Stimulated activated CD4-positive, alpha-beta T cell treated with anti-CD3 and anti-CD28 coated beads, TNF-alpha, amount 100 ng/mL, for 1 hour (primary cell): ENCODE measurements at places on chromosomes 4 and X.

- DNase-seq = no peak
Measured at GRCh38 chr4:38676986-38677385, 13.0 kb downstream of the KLF3 start.

DNA sequence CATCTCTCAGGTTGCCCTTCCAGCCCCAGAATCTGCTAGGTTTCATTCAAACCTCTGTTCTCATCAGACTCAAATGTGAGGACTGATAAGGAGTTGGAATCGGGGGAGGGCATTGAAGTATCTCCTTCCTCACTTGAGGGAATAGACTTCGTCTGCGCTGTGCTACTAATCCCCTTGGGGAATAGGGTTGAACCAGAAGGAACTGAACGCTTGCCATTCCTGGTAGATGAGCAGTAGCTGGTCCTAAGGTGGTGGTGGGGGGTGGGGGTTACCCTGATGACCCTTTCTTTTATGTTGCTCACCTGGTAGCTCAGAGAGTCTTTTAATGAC is 692 bp upstream of the SLC9A7 start:
- no peak for DNase-seq

- DNase-seq = no peak
Measured at GRCh38 chr4:147927377-147928137, 195.7 kb downstream of the ARHGAP10 start.

GRCh38 chr4:107978716-107979451 is 10.8 kb upstream of the HADH start:
- DNase-seq = no peak

- DNase-seq = no peak
Measured at GRCh38 chr4:159281771-159282170, 178.9 kb downstream of the RAPGEF2 start.

DNA sequence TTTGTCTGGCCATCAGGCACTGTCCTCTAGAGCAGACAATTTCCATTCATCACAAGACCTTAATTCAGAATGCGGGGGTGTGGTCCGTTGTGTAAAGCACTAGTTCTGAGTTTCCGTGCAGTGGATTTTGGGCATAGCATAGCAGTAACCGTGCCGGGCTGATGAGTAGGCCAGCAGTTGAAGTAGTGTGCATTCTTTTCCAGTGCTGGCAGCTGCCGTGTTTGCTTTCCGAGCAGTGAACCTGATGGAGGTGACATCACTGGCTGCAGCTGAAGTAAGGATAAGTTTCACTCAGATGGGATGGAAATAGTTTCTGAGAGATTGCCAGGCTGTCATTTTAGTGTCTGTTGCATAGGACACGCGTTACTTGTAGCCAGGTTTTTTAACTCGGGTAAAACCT is 107.0 kb upstream of the STIM2 start:
- no peak for DNase-seq

GRCh38 chrX:48558271-48558670 is 16.0 kb upstream of the RBM3 start:
- no peak for DNase-seq

DNA sequence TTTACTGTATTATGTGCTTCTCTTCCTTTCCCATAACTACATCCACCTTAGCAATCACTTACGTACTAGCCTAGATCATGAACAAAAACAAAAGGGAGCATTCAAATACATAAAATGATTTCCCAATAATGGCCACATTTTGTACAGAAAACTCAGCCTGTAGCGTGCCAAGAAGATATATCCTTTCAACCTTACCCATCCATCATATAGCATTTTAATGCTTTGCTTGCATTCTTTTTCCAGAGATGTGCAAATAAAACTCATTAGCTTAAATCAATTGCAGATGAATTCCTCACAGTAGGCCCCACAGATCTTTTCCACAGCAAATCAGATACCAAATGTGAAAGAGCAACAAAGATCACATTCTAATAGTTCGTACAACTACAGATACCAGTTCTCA is 20.8 kb downstream of the GRSF1 start:
- no peak for DNase-seq

- DNase-seq = no peak
Measured at GRCh38 chr4:26425953-26426352, 64.3 kb downstream of the CCKAR start.

GRCh38 chr4:86977621-86978184 is 42.9 kb downstream of the AFF1 start:
- DNase-seq = no peak

GRCh38 chr4:88826771-88827170 is 129.1 kb upstream of the NAP1L5 start:
- DNase-seq = no peak

DNA sequence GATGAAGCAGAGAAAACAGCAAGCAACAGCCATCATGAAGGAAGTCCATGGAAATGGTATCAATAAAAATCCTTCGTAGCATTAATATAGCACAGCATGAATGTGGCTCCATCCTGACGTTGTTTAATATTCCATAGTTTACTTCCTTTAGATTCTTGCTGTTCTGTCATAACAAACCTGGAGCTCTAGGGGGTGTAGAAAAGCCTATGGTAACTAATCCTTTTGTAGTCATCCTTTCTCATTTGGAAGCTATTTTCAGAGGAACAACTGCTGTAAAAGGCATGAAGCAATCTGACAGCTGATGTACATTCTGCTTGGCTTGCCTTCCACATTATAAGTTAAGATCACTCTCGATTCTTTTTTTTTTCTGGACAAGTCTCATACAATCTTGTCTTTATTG is 914 bp downstream of the MYOZ2 start:
- no peak for DNase-seq

- no peak for DNase-seq
Measured at GRCh38 chr4:31043382-31044062, 323.4 kb downstream of the PCDH7 start.

DNA sequence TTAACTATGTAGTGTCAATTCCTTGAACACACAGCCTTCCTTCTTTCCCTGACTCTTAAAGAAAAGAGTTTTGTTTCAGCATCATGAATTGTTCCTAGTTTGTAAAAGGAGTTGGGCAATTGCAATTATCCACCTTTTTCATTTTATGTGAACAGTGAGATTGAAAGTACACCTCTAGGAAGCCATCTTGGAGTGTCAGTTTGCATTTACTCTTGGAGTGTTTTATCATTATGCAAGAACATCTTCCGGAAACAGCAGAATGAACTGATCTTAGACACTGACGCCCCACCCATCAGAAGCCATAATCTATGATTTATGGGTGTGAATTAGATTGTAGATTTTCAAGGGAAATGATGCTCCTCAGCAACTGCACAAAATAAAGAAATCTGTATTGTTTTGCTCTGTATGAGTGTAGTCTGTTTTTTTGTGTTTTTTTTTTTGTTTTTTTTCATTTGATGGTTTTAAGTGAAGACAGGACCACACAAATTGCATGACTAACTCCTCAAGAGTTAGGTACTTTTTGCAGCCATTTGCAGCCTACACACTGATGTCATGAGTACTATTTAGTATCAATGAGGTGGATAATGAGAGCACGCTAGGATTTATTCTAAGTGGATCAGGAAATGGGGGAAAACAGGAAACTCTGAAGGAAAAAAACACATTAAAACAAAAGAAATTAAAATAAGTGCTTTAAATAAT is 19.5 kb upstream of the FGF2 start:
- DNase-seq = no peak

GRCh38 chrX:11264925-11265324 is 28.3 kb upstream of the AMELX start:
- no peak for DNase-seq

- no peak for DNase-seq
Measured at GRCh38 chrX:18173494-18174180, 47.0 kb downstream of the BEND2 start.

- no peak for DNase-seq
Measured at GRCh38 chrX:20595928-20596575, 329.3 kb upstream of the RPS6KA3 start.

DNA sequence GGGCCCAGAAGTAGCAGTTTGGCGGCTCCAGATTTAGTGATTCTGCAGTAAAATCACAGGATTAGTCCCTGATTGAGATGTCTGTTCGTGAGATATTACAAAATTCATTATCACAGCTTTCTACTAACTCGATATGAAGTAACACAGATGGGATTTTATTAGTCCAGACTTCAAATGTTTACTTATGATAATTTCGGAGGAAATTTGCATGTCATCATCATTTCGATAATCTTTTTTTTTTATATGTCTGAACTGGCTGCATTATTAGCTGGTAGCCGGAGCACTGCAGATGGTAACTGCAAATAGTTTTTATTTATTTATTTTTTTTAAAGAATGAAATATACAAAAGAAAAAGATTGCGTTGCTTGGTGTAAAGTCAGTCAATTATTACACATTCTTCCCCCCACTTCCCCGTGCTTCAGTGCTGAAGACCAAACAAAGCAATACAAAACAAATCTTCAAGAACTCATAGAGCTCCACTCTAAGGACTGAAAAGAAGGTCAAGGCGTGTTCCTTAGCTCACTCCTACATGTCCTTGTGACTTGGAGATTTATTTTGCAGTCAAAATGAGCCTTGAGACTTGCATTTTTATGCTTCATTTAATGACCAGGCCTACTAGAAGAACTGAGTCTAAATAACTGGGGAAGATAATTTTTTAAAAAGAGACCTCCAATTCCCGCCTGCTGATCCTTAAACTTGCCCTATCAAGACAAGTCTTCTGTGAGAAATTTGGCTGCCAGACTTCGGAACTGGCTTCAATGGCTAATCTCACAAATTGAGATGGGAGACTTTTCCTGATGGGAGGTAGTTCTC is 11.7 kb upstream of the PITX2 start:
- no peak for DNase-seq

DNA sequence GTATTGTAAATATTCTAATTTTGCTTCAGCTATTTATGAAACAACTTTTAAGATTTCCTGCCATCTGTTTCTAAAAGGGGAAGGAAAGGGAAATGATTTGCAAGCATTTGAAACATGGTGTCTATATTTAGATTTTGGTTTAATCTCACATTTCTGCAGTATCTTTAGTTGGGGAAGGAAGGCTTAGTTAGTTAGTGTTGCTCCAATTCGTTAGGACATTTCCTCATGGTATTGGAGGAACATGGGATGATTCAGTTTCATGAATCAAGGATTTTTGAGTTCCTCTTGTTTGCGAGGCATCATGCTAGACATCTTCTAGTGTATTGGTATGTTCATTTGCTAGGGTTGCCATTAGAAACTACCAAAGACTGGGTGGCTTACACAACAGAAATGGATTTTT is 20.5 kb upstream of the TMEM192 start:
- no peak for DNase-seq

GRCh38 chr4:6475492-6476020 is 3.1 kb upstream of the PPP2R2C start:
- no peak for DNase-seq

DNA sequence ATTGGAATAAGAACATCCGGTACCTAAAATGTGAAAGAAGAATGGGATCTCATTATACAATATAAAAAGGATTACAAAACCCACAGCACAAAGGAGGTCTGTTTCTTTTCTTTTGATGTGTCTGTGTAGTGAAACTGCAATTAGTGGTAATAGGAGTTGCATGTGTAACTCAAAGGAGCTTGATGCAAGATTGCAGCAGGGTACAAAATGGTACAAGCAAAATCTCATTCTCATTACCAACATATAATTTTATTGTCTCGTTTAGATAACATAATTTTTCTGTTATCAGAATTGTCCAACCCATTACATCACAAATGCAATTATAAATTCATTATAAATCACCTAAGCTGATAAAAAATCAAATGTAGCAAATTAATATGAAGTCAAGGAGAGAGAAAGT is 47.1 kb upstream of the CCSER1 start:
- DNase-seq = no peak

DNA sequence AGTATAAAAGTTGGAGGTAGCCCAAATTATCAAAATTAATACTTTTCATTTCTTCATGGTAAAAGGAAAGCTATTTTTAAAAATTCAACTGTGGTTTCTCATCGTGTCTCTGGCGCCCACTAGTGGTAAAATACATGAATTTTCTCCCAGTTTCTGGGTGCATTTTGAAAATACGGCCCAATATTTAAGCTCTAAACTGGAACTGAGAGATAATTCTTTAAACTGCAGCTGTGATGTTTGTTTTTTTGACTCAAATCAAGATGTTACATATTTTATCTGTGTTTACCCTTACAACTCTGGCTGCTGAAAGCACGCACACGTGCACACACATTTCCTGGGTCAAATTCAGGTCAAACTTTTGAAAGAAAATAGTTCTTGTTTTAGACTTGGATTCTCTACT is 123.9 kb upstream of the ACSL4 start:
- DNase-seq = no peak

- DNase-seq = no peak
Measured at GRCh38 chr4:174252412-174252811, 31.1 kb downstream of the FBXO8 start.

- no peak for DNase-seq
Measured at GRCh38 chrX:16487620-16488385, 162.2 kb upstream of the S100G start.

DNA sequence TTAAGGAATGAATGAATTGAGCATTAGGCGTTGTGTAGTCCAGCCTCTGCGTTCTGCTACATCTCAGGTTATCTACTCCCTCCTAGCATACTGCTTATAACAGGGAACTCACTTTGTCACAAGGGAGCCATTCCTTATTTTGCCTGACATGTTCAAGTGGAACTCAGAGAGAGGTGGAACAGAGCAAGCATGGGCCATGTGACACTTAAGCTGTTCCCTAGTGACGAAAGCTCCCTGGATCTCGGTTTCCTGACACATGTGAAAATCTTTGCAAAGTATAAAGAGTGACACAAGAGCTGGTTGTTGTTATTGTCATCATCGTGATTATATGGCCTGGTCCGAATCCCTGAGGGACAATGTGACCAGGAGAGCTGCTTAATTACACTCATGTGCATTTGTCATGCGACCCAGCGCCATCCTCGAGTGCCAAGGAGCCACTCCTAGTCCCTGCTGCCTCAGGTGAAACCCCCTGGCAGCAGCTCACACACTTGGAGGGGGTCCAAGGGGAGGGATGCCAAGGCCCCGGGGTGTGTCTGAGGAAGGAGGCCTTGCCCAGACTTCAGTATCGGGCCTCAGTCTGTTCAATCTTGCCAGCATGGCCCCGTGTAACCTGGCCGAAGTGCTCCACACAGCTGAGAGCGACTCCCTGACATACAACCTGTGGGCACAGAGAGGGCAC is 98.5 kb upstream of the MAP3K15 start:
- no peak for DNase-seq

DNA sequence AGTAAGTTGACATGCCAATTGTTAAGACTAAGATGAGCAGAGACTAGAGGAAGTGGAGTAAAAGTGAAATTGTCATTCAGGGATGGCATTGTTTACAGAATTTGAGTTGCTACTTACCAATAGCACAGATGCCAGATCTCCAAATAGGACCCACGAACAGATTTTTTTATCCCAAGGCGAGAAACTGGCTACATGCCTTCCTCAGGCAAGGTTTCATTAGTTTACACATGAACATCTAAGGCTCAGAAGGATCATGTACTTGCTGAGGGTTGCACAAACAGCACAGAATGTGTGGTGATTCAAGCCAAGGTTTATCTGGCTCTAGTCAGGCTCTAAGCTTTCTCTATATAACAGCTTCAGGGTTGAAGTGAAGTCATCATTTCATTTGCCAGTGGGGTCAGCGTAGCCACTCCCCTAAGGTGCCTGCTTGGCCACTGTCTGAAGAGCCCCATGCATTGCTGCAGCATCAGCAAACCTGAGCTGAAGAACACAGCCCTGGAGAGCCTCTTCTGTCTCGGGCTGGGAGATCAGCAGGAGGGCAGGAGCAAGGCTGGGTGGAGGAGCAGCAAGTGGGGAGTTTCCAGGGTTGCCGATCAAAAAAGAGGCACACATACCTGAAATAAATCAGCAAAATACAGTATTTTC is 193.0 kb upstream of the LCORL start:
- no peak for DNase-seq

GRCh38 chrX:49840679-49841078 is 11.6 kb downstream of the PAGE4 start:
- no peak for DNase-seq

GRCh38 chr4:41133454-41134018 is 80.8 kb downstream of the APBB2 start:
- no peak for DNase-seq
